ENCODE measurements at places on chromosomes 2 and 18.

DNA sequence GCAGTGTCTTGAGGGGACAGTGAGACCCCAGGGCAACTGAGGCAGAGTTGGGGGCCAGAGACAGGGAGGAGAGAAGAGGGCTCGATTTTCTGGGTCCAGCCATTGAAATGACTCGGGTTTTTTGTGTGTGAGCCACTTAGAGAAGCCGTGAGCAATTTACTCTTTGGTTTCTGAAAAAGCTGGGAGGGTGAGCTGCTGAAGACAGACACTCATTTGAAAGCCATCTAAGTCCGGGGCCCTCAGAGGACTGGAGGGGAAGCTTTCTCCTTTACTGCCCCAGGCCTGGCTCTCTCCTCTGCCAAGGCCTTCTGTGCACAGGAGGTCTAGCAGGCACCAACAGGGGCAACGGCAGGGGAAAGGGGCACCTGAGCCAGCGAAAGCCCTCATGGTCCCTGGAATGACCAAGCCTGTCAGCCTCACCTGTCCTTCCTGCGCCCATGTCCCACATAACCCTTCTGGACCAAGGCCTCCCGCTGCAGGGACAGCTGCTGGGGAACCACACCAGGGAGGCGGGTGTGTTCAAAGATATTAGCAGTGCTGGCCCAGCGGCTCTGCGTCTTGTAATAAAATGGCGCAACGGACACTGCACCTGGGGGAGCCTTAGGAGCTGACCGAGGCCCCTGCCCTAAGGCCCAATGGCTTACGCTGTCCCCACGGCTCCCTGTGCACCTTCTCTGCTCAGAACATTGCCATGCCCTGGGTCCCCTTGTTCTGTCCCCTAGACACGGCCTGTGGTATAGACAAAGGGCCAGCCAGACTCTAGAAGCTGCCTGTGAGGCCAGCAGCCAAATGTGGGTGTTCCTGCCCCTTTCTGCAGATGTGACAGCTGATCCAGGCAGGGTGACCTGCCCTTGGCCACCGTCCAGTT lies 45.8 kb downstream of the HS6ST1 start:
- DNase-seq = no peak

DNA sequence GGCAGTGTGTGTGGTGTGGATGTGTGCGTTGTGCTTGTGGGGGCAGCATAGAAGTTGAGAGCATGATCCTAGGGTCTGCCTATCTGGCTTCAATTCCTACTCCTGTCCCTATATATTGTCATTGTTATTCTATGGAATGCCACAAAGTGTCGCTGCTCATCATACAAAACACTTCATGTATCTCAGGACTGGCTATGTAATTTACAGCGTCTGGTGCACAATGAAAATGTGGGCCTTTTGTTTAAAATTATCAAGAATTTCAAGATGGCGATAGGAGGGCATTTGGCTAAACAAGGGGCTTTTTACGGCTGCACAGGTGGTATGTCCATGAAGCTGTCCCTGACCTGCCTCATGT lies 3.4 kb downstream of the SERPINB2 start:
- no peak for DNase-seq

DNA sequence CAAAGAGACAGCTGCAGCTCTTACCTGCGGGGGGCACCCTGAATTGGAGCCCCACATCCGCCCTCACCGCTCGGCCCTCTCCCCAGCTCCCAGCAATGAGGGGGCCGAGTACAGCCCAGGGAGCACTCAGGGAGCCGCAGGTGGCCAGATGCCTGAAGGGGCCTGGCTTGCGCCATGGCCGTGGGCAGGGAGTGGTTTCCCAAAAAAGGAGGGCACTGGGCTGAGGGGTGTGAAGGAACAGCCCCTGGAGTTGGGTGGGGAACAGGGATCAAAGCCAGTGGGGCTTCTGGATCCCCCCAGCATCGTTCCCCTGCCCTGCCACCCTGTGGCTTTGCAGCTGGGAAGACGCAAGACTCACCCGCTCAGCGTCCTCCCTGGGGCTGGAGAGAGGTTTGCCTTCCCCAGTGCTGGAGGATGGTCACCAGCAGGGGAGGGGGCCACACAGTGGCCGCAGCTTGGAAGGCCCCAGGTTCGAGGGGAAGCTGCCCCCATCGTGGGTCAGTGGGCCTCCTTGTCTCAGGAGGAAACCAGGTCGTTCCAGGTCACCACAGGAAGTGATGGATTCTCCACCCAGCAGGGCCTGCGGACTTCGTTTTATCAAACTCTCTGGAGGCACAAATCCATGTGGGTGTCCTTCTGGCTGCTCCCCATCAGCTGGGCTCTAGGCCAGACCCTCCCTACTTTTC lies 68.2 kb upstream of the HPCAL1 start:
- no peak for DNase-seq

- DNase-seq = no peak
These were observed 475.3 kb downstream of the ARHGAP15 start for GRCh38 chr2:143604566-143604959.

- DNase-seq = peak; percentile 27
These were observed 1.2 kb downstream of the ST3GAL5 start for GRCh38 chr2:85887566-85888019.

DNA sequence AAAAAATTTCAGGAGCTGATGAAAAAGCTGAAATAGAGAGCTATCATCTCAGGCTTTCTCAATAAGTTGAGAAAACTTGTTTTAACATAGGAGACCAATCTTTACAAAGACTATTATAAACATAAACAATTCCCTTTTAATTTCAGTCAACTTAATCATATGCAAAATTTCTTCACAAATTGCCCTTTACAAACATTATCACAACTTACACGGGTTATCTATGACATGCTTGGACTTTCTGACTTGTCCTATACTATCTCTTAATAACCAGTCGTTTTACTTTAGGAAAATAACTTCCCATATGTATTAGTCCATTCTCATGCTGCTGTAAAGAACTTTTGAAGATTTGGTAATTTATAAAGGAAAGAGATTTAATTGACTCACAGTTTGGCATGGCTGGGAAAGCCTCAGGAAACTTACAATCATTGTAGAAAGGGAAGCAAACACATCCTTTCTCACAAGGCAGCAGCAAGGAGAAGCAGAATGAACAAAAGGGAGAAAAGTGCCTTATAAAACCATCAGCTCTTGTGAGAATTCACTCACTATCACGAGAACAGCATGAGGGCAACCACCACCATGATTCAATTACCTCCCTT lies 1583.7 kb upstream of the CELF4 start:
- DNase-seq = no peak

DNA sequence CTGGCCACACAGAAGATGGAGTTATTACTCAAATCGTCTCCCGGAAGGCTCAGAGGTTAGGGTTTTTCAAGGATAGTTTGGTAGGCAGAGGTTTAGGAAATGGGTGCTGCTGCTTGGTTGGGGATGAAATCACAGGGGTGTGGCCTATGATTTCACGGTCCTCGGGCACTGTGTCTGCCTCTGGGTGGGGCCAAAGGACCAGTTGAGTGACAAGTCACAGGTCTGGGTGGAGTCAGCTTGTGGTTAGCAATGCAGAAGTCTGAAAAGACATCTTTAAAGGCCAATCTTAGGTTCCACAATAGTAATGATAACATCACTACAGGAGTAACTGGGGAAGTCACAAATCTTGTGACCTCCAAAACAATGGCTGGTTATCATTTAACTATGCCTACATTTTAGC lies 387.8 kb downstream of the ZNF521 start:
- DNase-seq = no peak

DNA sequence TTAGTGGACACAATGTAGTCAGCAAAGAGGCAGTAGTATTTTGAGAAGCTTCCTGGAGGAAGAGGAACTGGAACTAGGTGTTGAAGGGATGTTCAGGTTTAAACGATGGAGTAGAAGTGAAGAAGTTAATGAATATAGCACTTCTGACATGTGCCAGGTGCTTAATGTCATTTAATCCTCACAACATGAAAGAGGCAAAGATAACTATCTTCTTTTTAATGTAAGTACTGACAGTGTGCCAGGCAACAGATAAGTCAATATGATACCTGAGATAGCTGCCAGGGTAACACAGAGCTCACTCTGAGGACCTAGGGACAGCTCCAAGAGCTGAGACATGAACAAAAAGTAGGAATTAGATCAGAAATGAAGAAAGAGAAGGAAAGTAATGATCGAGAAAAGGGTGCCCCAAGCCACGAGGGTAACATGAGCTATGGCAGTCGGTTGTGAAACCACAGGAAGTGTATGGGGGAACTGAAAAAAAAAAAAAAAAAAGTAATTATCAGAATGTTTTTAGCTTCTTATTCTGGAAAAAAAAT lies 140.7 kb downstream of the RNF144A start:
- DNase-seq = no peak

- DNase-seq = no peak
These were observed 39.2 kb downstream of the IL1R2 start for GRCh38 chr2:102030855-102031527.

DNA sequence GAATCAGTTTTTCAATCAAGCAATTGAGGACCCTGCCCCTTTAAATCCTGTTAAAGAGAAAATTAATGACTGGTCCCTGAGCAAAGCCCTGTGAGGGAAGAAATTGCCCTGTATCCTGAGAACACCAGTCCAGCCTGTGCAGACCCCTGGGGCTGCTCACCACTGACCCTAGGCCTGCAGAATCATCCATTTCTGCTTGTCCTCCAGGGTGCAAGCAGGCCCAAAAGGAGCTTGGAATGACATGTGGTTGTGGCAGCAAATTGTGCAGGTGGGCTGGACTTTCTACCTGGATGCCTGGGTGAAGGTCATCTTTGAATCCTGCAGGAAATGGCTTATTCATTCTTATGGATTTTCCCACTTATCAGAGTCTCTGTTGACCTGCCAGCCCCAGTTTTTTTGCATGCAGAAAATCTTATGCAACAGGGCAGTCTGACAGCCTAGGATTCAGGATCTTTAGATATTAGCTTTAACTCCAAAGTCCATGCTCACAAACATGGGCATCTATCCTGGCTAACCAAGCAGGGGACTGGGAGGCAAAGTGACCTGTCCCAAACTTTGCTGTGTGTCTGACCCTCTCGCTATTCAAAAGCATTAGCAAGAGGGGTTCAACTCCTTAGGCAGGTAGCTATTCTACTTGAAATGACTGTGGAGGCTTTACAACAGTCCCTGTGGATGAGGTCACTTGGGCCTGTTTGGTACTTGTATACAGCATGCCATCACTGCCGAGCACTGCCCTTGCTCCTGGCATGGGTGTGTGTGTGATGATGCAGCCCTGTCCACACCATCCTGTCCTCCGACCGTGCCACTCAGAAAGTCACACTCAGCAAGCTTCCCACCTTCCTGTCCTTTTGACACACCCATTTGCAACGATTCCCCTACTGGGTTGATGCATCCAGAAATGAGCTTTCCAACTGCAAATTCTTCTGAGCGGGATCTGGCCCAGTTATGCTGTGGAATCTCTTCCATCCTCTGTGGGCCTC lies 85.3 kb downstream of the CAPN13 start:
- DNase-seq = no peak

GRCh38 chr2:241110089-241110606 lies 8.1 kb upstream of the MTERF4 start:
- DNase-seq = no peak

GRCh38 chr18:13501891-13502290 lies 224.5 kb downstream of the FAM210A start:
- DNase-seq = no peak

GRCh38 chr2:70974592-70974991 lies 3.8 kb upstream of the ANKRD53 start:
- no peak for DNase-seq

- no peak for DNase-seq
These were observed 951.1 kb upstream of the CNTNAP5 start for GRCh38 chr2:123073956-123074355.

GRCh38 chr2:134029418-134029817 lies 224.5 kb upstream of the MGAT5 start:
- DNase-seq = no peak

- DNase-seq = no peak
These were observed 46.8 kb downstream of the SH3BP4 start for GRCh38 chr2:234998404-234999211.

DNA sequence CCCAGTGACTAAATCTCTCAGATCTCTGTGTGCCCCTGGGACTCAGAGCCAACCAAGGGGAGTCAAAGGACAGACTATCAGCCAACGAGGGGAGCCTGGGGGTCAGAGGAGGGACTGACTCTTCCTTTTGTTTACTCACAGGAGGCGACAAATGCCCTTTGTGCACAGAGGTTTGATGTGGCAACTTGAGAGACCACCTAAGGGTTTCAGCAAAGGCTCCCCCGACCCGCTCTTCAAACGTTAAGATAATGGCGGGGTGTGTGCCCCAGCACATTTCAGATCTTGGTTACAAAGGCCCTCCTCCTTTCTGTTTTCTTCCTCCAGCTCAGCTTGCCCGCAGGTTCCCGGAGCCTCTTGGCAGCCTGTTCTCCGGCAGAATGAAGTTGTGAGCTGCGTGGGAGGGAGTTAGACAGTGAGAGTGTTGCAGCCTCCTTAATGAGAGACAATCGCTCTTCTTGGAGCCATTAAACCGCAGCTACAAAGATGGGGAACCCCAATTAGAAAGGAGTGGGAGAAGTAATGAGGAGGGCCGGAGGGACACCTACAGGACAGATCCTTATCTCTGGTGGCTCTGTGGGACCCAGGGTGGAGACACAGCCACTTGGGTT lies 76.2 kb downstream of the KIAA2012 start:
- no peak for DNase-seq

DNA sequence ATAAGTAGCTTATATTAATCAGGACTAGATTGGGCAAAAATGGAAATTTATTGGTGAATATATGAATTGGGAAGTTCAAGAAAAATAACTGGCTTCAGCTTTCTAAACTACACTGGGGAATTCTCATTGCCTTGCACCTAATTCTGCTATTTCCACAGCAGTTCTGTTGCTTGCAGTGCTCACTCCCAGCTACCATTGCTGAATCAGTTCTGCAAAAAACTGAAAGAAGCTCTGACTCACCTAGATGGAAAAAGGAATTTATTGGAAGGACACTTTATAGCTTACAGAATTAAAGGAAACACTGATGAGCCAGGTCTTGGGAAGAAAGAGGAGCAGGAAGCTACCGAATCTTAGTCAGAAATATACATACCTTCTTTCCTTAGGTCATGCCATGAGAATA lies 60.3 kb upstream of the ACVR1 start:
- DNase-seq = no peak

- DNase-seq = no peak
These were observed 142.0 kb downstream of the NR4A2 start for GRCh38 chr2:156190517-156190916.

DNA sequence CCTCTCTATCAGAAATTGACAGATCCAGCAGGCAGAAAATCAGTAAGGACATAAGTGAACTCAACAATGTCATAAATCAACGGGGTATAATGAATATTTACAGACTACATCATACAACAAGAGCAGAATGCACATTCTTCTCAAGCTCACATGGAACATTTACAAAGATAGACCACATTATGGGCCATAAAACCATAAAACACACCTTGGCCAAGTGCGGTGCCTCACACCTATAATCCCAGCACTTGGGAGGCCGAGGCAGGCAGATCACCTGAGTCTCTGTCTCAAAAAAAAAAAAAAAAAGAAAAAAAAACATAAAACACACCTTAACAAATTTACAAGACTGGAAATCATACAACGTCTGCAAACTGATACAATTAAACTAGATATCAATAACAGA lies 36.7 kb downstream of the FBXO15 start:
- no peak for DNase-seq

GRCh38 chr2:55947752-55948151 lies 24.2 kb upstream of the EFEMP1 start:
- DNase-seq = no peak

- no peak for DNase-seq
These were observed 7.7 kb downstream of the ITSN2 start for GRCh38 chr2:24352664-24353063.

- no peak for DNase-seq
These were observed 7.1 kb upstream of the CDCA7 start for GRCh38 chr2:173347305-173348168.

GRCh38 chr2:68878753-68879152 lies 7.6 kb upstream of the BMP10 start:
- no peak for DNase-seq
